Activated naive CD4-positive, alpha-beta T cell (primary cell): ENCODE measurements at places on chromosomes 3 and 15.

GRCh38 chr3:143726727-143727126 is 121.5 kb downstream of the SLC9A9 start:
- DNase-seq: no peak

- DNase-seq: no peak
These were observed 48.3 kb downstream of the DENND4A start for GRCh38 chr15:65743637-65744252.

GRCh38 chr3:66854601-66855151 is 143.4 kb upstream of the KBTBD8 start:
- no peak for DNase-seq

DNA sequence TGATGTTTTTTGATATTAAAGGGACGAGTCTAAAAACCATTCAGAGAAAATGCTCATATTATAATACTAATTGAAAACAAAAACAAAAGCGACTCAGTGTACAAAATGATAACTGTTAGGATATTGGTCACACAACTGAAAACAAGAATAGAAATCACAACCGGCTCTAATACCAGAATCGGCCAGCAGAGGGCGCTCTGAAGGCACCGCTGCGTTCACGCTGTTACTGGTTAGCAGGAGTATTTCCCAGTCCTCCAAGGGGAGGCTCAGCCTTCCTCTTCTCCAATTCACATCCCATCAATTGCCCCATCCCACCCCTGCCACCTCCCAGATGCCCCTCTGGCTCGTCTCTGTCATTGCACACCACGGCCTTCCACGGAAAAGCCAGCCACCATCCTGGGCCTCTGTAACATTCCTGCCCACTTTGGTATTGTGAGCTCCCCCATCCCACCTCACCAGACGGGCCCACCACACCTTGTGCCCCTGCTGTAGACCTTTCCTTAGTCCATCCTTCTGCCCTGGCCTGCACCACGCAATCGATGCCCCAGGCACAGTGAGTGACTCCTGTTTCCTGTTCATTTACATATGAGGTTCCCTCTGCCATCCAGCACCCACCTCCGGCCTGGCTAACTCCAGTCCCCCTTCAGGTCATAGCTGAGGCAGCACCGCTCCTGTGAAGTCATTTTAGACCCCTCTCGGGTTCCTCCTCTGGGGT is 8.5 kb downstream of the FAM107A start:
- peak; percentile 61 for DNase-seq

DNA sequence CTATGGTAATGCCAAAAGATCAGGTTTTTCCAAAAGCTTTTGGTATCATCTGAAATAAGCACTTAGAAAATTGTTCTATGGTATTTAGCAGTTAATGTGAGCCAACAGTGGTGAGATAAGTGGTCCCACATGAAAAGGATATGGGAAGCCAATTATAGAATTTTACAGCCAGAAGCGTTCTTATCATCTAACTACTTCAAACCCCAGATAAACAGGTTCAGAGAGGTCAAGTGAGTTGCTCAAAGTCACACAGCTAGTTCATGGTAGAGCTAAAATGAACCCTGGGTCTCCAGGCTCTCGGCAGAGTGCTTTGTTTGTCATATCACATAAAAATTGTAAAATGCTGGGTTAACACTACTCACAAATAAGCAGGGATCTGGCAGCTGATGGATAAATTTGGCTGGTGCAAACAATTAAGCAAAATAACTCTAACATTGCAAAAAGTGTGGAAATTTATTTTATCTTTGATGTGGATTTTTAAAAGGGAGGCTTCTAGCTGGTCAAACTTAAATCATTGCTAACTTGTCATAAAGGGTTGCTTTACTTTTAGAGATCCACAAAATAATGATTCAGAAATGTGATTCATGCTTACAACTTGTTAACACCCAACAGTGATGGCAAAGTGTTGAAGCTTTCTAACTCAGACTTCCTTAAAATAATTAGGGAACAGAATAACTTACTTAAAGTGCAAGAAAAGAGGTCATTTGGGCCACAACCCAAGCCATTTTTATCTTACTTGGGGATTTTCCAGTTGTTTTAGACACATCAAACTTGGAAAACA is 202.8 kb upstream of the TBC1D5 start:
- no peak for DNase-seq

- DNase-seq: no peak
These were observed 272.2 kb upstream of the NR2F2 start for GRCh38 chr15:96058103-96058851.

DNA sequence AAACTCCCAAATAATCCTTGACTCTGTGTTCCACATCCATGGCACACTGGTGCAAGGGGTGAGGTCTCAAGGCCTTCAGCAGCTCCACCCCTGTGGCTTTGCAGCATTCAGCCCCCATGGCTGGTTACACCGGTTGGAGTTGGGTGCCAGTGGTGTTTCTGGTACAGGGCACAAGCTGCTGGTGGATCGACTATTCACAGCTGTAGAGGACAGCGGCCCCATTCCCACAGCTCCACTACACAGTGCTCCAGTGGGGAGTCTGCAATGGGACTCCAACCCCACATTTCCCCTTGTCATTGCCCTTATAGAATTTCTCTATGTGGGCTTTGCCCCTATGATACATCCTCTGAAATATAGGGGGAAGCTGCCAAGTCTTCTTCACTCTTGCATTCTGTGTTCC is 64.3 kb upstream of the SGO1 start:
- no peak for DNase-seq

DNA sequence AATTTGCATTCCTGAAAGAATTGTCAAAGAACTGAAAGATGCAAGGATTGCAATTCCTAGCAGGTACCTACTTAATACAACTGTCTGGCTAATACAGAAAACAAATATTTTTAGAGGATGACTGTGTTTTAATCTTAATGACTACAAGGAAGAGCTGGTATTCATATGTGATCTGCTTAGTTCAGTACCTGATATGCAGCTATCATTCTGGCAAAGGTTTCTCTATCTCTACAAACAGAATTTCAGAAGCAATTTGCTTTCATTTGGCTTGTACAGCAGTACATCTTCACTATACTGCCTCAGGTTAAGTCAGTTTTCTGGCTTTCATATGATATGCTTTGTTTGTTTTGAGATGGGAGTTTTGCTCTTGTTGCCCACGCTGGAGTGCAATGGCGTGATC is 51.3 kb downstream of the TBL1XR1 start:
- DNase-seq: no peak

DNA sequence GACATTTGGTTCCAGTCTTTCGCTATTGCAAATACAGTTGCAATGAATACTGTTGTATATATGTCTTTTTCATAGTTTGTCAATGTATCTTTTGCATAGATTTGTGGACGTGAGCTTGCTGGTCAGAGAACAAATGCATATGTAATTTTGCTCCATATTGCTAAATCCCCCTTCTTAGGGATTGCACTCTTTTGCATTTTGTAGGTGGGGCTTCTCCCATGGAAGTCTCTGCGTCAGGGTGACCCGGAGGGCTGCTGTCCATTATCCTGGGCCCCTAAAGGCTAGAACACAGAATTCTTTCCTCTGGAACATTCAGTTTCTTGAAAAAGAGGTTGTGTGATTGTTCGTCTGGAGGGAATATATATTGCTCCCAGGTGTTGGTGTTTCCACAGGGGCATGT is 25.2 kb upstream of the KLHL25 start:
- DNase-seq: no peak

DNA sequence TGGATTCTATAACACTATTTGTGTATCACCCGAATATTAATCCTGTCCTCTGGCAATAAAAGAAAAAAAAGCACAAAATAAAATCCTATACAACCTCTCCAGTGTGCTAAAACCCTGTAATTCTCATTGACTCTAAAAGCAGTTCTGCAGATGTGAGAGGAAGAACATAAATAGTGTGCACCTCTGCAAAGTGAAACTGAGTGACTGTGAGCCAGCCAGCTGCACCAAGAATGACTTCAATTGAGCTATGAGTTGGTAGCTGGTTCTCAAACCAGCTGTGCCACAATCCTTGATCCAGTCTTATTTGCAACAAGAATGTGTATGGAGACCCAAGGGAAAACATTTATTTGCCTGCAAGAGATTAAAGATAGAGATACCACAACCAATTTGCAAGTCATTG is 31.2 kb upstream of the COL8A1 start:
- DNase-seq: no peak

GRCh38 chr3:133127381-133127780 is 89.2 kb downstream of the TMEM108 start:
- no peak for DNase-seq
